ENCODE measurements at places on chromosomes 6 and 20. TPM values are rescaled to one million over a fixed set of nuclear protein-coding genes. Genes with fewer than 3 reads are reported as not detected.
A peak's percentile ranks its signal among the peaks of the same experiment; 100 is the strongest.

MCHR2 gene
- polyA plus RNA-seq: not detected

DNA sequence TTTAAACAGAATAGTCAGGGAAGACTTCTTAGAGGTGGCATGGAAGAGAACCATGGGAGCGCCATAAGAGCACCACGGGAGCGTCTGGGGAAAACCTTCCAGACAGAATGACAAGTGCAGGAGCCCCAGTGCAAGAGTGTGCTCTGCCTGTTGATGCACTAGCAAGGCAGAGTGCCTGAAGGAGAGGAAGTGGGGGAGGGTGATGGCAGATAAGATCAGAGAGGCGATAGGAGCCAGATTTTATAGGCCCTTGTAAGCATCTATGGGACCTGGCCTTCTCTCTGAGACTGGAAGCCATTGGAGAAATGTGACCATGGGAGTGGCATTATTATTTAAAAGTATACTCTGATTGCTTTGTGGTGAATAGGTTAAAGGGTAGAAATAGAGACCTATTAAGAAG lies 13.1 kb downstream of the FUCA2 start:
- no peak for DNase-seq

GRCh38 chr6:29563435-29563965 lies 4.0 kb upstream of the UBD start:
- DNase-seq: no peak

DNA sequence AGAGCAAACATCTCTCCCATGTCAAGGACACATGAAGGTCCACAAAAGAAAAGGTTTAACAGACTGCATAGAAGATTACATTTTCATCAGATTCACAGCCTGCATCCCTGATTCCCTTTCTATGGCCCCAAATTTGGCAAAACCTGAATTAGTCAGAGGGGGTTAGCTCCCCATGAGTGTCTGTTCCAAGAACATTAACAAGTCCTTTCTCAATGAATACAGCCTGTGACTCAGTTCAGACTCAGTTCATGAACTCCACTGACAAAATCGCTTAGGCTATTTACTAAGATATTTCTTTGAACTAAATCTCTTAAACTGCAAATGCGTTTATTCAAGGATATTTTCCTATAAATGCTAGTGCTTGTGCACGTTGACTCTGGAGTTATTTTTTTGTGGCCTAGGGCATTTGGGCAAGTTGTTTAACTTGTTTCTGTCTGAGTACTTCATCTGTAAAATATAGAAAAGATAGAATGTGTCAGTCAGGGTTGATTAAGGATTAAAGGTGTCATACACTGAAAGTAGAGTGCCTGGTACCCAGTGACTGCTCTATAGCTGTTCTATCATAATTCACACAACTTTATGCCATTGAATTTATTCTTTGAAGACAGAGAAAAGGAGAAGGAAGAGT lies 422.6 kb downstream of the HTR1B start:
- DNase-seq: no peak

- DNase-seq: no peak
These were observed 31.7 kb downstream of the SLC35A1 start for GRCh38 chr6:87504441-87504840.

DNA sequence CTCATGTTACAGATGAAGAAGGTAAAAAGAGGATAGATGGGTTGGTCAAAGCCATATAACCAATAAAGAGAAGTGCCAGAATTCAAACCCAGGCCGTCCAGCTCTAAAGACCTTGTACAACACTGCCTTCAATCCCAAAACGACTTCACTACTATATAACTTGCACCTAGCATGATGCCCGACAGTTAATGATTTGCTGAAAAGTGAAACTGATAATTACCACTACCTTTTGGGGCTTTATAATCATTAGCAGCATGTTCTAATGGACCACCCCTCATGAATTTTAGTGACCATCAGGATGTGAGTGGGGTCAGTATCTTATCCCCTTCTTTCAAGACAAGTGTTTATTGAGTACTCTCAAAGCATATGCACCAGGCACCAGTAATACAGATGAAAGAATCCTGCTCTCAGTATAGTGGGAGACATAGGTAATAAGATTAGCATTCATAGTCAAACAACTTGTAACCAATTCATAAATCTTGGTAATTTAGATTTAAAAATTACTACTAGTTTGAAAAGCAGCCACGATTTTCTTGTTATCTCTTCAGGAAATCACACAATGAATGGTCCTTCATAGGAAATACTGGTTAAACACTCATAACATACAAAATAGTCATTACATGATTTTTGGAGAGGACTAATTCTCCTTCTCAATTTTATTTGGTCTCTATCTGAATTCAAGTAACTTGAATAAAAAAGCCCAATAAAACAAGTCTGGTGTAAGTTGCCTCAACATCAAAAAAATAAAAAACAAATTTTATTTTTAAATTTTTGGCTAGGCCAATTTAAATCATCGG lies 98.0 kb downstream of the EPB41L2 start:
- DNase-seq: no peak

DNA sequence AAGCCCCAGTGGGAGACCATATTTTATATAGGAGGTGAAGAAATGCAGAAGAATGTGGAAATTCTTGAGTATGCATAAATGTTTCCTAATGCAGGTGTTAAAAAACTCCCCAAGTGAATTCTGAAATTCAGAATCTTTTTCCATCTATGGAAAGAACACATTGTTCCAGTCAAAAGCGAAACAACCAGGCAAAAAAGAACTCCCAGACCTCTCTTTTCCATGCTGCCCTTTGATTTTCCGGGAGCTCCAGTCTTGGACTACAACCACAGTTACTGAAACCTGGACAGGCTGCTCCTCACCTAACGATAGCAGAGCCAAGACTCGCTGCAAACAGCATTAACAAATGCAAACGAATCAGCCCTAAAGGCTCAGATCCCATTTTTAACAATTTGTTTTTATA lies 108.7 kb upstream of the CNKSR3 start:
- DNase-seq: no peak

PTK7 gene
- polyA plus RNA-seq: 0.90 TPM

OR2J1 gene
- polyA plus RNA-seq: not detected

GRCh38 chr20:50510706-50511542 lies 741 bp downstream of the PTPN1 start:
- DNase-seq: peak; percentile 66

DNA sequence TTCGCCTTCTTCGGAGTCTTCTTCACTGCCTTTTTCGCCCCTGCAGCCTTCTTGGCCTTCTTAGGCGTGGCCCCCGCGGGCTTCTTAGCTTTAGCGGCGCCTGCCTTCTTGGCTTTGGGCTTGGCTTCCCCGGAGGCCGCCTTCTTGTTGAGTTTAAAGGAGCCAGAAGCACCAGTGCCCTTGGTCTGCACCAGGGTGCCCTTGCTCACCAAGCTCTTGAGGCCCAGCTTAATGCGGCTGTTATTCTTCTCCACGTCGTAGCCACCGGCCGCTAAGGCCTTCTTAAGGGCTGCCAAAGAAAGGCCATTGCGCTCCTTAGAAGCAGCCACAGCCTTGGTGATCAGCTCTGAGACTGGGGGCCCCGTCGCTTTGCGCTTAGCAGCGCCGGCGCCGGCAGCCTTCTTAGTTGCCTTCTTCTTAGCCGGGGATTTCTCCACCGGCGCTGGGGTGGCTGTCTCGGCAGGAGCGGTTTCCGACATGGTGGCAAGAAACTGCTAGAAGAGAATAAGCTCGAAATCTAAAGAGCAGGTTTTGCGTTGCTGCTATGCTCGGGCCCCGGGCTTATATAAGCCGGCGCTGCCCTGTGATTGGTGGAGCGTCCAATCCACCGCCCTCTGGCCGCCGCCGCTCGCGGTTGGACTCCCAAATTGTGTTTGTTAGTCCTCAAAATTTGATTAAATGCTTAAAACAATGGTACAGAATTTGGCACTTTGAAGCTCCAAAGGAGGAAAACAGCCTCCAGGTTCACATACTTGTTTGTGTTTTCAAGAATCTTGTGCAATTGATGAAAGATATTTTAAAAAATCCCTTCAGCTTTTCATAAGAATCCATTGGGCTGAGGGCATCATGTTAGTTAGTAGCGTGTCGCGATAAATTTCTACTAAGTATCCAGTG lies 44.9 kb downstream of the OR2B2 start:
- peak; percentile 56 for DNase-seq

DNA sequence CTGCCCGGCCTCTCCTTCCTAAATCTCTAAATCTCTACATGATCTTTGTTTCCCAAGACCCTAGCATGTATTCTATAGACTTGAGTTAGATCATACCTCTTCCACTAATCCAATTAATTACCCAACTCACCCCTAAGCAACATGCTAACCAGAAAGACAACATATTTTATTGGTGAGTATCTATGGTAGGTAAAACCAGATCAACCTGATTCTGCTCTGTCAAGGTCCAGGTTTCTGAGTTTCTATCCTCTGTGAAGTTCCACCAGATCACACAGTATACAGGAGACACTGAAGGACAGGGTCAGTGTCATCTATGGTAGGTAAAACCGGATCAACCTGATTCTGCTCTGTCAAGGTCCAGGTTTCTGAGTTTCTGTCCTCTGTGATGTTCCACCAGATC lies 363.2 kb upstream of the MARCKS start:
- no peak for DNase-seq

DNA sequence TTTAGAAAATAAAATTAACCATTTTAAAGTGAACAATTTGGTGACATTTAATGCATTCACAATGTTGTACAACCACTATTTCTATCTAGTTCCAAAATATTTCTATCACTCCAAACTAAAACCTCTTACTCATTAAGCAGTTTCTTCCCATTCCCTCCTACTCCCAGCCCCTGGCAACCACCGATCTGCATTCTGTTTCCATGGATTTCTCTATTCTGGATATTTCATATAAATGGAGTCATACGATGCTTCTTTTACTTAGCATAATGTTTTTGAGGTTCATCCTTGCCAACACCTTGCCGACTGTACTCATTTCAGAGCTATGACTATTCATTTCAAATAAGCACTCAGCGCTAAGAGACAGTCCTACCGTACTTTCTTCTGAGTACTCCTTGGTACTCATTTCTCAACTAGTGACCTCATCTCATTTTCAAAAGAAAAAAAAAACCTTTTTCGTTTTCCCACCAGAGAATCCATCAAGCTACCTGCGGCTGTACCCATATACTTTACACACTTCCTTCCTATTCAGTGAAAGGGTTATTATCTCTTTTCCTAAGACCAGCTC lies 259.2 kb downstream of the UTRN start:
- DNase-seq: no peak

GRCh38 chr6:19664050-19664449 lies 173.1 kb upstream of the ID4 start:
- DNase-seq: no peak

All from psoas muscle (tissue), 8 donors.